DMS53 (cell line): ENCODE measurements at places on chromosomes 16 and 17.
A peak's percentile ranks its signal among the peaks of the same experiment; 100 is the strongest.

DNA sequence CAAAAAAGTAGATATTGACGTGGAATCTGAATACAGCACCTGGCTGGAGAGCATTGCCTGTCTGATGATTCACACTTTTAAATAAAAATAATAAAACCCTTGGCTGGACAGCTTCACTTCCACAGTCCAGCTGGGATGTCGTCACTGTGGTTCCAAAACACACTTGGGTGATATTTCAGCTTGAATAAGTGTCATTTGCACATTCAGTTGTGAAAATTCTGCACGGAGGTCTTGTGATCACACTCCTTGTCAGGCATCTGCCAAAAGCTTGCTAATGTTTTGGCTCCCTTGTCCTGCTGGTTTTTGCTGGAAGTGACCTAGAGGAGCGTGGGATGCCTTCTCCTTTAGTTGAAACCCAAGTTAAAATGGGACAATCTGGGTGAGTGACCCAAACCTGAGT is 60.7 kb downstream of the PCTP start:
- no peak for DNase-seq

DNA sequence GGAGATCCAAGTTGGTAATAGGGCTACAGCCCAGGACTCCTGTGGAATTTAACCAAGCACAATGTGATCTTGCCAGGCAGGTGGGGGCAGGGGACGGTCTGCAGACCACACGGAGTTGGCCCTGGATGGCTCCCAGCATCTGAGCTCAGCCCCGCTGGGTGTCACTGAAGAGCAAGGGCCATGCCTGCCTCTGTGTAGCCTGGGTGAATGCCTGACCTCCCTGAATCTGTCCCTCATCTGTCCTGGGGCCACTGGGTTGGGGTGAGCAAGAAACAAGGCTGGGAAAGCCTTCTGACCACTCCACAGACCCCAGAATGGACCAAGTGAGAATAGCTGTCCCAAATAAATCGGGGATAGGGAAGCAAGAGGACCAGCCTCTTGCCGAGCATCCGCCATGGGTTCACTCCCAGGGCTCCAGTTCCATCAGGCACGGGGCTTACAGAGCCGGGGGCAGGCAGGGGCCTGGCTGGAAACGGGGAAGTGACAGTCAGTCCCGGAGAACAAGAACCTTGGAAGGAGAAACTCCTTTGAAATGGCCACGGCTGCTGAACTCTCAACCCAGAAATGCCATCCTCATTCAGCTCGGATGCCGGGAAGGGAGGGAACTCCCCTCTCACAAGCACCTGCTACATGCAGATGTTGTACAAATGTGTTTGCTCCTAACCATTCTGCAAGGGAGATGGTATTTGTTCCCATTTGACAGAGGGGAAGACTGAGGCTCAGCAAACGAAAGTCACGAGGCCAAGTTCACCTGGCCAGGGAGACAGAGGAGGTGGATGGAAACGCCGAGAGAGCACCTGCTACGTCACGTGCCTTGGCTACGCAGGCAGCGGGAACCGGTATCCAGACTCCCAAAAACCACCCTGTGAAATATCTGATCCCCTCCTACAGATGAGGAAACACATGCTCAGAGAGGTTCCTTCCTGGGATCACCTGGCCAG is 50.0 kb downstream of the RMI2 start:
- DNase-seq: no peak

DNA sequence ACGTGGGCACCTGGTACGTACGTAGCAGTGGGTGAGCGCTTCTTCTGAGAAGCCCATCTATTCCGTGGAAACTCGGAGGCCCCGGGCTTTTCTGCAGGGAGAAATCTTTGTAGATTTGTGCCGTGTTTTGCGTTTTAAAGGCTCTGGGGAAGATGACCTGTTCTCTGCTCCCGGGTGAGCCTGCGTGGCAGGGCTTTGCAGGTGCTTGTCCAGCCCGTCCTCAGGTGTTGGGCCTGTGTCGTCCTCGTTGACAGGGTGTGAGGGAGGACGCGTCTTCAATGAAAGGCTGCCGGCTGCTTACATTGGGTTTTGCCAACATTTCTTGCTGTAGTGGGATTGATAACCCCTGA is 87.5 kb upstream of the ZNF750 start:
- DNase-seq: no peak

GRCh38 chr17:82380860-82381702 is 9.5 kb downstream of the UTS2R start:
- peak; percentile 84 for DNase-seq

DNA sequence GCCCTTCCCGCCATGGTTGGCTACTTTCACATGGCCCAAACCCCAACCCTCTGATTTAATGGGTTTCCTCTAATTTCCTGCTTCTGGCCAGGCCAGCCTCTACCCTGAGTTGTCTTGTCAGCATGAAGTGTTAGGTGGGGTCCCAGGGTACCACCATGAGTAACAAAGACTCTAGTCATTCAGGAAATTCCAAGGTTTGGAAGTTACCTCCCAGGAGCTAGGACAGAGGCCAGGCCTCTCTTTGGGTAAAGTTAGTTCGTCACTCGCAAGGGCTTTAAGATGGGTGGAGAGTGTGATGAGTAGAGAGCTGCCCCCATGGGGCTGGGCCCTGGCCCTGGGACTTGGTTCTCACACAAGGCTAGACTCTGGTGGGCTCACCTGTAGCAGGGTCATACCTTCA is 54.6 kb downstream of the PLD6 start:
- DNase-seq: no peak

DNA sequence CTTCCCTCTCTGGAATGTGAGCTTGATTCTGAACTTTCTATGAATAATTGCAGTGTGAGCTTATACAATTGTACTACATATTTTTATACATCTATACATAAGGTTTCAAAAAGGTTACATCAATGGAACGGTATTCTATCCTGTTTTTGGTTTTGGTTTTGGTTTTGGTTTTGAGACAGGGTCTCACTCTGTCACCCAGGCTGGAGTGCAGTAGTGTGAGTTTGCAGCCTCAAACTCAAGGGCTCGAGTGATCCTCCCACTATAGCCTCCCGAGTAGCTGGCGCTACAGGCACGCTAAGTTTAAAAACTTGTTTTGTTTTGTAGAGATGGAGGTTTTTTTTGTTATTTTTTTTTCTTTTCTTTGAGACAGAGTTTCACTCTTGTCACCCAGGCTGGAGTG is 1.1 kb downstream of the CTRB1 start:
- no peak for DNase-seq

GRCh38 chr16:67454852-67455251 is 23.9 kb downstream of the HSD11B2 start:
- no peak for DNase-seq

DNA sequence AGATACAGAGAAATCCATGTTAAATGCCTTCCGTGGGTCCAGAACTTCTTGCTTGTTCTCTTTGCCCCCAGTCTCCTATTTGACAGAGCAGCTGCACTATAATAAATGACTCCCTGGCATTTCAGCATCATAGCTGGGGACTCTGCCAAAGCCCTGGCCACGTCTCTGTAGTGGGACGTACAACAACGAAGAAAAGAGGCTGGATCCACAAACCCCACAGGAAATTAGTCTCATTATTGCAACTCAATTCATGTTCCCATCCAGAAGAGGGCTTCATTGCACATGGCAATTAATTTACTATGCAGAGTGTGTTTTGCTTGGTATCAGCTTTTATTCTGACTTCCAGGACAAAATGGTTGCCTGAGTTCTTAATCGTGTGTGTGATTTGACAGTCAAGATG is 121.3 kb downstream of the CDH13 start:
- no peak for DNase-seq

- no peak for DNase-seq
These were observed 13.6 kb upstream of the DOC2B start for GRCh38 chr17:194828-195602.

- peak; percentile 20 for DNase-seq
These were observed 1.3 kb upstream of the RILP start for GRCh38 chr17:1650731-1651558.

DNA sequence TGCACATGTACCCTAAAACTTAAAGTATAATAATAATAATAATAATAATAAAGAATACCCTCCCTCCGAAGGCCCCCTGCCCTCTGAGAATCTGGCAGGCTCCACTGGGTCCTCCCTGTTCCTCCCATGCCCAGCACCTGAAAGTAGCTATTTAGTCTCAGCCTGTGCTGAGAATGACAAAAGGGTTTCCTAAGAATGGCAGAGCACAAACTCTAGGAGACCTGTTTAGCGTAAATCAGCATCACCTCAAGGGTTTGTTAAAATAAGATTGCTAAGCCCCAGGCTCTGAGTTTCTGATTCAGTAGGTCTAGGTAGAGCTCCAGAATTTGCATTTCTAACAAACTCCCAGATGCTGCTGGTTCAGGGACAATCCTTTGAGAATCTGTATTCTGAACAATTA is 606.8 kb upstream of the CDH11 start:
- DNase-seq: no peak

- no peak for DNase-seq
These were observed 41.9 kb downstream of the ZFHX3 start for GRCh38 chr16:73006026-73006425.

DNA sequence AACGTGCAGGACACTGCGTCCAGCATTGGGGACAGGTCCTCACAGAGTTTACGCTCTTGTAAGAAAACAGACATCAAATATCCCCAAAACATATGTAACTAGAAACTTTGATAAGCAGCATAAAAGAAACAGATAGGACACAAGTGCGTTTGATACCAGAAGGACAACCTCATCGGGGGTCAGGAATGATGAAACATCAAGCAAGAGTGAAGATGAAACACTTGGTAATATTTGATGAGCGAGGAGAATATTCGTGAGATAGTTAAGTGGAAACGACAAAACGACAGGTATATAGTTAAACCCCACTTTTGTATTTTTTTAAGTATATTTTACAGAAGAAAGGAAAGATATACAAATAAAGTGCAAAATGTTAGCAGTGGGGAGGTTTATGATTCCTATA is 55.9 kb downstream of the NXN start:
- no peak for DNase-seq

GRCh38 chr17:77497578-77497934 is 356.8 kb downstream of the SEC14L1 start:
- DNase-seq: no peak

- DNase-seq: no peak
These were observed 145.6 kb downstream of the AATF start for GRCh38 chr17:37094391-37094790.

GRCh38 chr17:21371511-21372081 is 4.6 kb upstream of the KCNJ12 start:
- DNase-seq: no peak

DNA sequence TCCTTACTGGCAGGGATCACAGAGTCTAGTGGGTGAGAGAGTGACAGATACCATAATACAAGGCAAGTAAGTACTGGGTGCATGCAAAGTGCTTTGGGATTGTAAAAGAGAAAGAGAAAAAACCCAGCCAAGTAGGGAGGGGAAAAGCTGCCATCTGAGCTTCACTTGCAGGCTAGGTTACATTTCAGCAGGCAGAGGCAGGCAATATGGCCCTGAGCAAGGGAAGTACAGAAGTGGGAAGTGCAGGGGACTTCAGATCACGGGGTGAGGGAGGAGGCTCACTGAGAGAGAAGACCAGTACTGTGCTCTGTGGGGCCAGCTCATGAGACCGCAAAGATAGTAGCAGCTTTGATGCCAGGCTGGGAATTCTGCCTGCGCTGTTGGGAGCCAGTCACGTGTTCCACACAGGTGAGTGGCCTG is 230.6 kb downstream of the MSI2 start:
- no peak for DNase-seq

DNA sequence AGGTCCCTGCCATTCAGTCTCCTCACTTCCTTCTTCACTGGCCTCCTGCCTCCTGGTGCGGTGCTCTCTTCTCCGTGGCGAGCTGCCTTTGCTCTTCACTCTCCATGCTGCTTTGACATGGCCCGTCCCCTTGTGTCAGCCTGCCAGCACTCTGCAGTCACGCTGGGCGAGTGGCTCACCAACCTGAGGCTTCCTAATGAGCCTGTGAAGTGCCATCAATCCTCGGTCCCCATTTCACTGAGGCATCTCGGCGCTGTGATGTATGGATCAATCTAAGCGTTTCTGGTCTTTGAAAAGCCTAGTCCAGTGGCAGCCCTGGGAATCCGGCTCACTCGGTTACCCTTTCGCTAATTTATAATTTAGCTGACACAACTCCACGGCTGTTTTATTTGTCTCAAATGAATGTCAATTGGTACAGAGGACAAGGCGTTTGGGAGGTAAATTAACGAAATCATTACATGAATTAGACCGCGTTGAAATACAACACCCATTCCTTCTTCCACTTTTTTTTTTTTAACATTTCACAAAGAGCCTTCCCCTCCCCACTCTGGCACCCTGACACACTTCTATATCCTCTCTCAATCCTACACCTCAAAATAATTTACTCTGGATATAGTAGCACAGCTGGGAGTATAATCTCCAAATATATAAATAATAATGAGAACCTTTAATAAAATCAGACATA is 610.7 kb downstream of the TMEM114 start:
- no peak for DNase-seq

GRCh38 chr17:63445571-63445953 is 544 bp downstream of the CYB561 start:
- DNase-seq: peak; percentile 85

- DNase-seq: no peak
These were observed 11.2 kb downstream of the VASN start for GRCh38 chr16:4382795-4383357.

DNA sequence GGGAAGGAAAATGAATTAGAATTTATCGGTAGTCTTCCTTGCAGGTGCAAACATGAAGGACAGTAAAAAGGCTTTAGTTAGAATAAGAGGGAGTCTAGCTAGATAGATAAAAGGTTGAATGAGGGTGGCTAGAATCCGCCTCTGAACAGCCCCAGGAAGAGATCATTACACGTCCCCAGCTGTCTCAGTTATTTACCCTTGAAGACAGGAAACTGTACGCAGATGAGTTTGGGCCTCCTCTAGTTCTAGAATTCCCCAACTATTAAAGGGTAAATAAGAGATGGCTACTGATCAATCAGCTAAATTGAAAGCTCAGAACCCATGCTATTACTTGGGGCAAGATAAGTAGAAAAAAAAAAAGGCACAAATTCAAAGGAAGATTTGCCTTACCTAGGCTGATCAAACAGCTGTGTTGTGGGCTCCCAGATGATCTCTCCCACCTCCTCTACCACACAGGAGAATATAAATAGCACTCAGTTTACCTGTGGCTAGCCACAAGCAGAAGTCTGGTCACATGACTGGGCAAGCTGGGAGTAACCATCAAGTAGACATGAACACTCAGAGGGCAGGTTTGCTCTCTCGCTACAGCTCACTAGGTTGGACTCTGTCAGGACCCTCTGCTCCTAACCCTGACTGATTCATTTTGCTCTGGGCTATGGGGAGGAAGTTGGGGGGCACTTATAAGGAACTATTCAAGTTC is 17.0 kb downstream of the FAM117A start:
- DNase-seq: no peak

GRCh38 chr17:514584-514983 is 162.0 kb upstream of the RPH3AL start:
- DNase-seq: no peak

GRCh38 chr17:11882716-11883115 is 114.6 kb downstream of the ZNF18 start:
- DNase-seq: no peak

GRCh38 chr17:59746849-59747445 is 39.5 kb downstream of the VMP1 start:
- peak; percentile 65 for DNase-seq
